ENCODE measurements at places on chromosomes 7 and 10.

DNA sequence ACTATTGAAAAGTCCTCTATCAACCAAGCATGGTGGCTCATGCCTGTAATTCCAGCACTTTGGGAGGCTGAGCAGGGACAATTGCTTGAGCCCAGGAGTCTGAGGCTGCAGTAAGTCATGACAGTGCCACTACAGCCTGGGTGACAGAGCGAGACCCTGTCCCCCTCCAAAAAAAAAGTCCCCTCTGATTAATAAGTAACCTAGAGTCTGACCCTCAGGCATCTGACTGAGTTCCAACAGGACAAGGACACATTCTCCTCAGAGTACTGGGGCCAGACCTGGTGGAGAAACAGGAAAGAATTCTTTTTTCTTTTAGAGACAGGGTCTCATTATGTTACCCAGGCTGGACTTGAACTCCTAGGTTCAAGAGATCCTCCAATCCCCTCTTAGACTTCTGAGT is 10.0 kb downstream of the MORN4 start:
- no peak overlapping the region for H3K27ac ChIP-seq
- no peak overlapping the region for H3K4me3 ChIP-seq
- DNase-seq: no peak
- no peaks in the 10 kb centered on the region for H3K4me1 ChIP-seq
- peaks cover 3% of the 10 kb centered on the region for H3K36me3 ChIP-seq

GRCh38 chr7:120877701-120878100 is 19.8 kb upstream of the TSPAN12 start:
- H3K4me1 ChIP-seq: no peaks in the 10 kb centered on the region
- DNase-seq: no peak
- no peak overlapping the region for H3K27ac ChIP-seq
- H3K36me3 ChIP-seq: no peaks in the 10 kb centered on the region
- H3K27me3 ChIP-seq: no peaks in the 10 kb centered on the region

DNA sequence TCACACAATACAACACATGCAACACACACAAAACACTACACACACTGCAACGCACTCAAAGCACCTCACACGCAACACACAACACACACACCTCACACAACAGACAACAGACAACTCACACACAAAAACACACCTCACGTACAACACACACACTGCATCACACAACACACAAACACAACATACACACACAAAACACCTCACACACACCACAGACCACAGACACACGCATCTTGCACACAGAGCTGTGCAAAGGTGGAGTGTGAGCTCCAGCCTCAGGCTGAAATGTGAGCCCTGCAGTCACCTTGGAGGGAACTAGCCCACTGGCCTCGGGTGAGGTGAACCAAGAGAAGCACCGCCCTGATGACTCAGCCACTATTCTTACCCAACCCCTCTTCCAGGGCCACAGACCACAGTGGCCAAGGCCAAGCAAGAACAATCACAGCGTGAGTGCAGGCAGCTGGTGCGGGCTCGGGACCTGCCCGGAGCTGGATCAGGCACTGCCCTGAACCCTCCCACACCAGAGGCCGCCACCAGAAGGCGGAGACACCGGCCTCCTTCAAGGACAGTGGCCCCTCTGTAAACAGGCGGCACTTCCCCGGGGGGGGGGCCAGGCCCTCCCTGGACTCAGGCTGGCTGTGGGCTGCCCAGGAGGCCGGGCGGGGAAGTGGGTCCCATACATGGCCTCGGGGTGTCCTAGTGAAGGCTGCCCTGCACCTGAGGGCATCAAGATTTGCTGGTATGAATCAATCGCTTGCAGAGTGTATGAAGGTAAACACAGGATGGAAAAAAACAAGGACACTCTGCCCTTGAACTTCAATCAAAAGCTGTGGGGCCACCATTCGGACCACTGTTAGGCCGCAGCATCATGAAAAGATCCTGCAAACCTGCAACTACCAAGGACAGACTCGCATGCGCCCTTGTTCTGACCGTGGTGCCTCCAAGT is 106.7 kb downstream of the TNS3 start:
- peak overlapping the region; percentile 72 for H3K27ac ChIP-seq
- no peaks in the 10 kb centered on the region for H3K27me3 ChIP-seq
- no peak overlapping the region for H3K4me3 ChIP-seq

- peaks cover 9% of the 10 kb centered on the region for H3K4me1 ChIP-seq
- H3K4me3 ChIP-seq: no peak overlapping the region
- no peak overlapping the region for H3K27ac ChIP-seq
These were observed 22.8 kb downstream of the ARL5B start for GRCh38 chr10:18681971-18682411.

DNA sequence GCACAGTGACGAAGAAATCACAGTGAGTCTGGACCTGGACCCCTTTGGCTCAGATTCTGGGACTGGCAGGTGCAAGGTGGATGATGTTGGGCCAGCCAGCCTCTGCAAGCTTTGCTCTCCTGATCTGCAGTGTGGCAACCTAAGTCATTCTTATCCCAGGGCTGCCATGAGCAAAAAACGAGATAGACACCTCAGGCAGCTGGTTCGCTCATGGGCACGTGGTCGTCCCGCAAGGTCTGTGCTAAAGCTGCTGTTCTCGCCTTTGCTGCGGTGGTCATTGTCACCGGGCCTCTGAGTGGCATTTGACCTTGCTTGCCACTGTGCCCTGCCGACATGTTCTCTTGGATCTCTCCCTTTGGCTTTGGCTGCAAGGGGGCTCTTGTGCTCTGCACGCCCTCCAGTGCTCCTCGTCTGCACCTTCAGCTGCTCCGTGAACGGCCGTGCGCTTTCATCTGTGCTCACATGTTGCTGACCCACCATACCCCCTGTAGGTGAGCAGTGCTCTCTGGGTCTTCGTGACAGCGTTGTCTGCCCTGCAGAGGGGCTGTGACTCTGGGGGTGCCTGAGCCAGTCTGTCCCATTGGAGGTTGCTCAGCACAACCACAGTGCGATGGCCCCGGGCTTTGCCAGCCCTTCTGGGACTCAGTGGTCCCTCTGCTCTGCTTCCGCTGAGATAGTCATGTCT is 317.0 kb downstream of the GLRX3 start:
- H3K4me1 ChIP-seq: no peaks in the 10 kb centered on the region
- H3K36me3 ChIP-seq: no peaks in the 10 kb centered on the region
- H3K27ac ChIP-seq: no peak overlapping the region

DNA sequence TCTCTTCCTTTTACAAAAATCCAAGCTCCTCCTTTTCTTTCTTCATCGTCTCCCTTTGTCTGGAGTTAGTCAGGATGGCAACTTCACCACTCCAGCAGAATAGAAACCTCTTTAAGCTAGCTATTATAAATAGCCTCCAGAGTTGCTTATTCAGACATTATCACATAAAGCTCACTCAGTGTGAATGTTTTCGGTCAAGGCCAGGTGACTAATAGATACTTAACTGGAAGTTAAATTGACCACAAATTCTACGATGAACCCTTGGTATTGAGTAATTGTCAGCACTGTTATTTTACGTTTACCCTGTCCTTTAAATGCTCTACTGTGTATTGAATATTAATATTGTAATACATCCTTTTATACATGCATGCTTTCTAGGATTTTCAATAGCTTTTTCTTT is 340.4 kb downstream of the OTUD1 start:
- no peaks in the 10 kb centered on the region for H3K4me1 ChIP-seq
- H3K27me3 ChIP-seq: no peaks in the 10 kb centered on the region
- DNase-seq: no peak
